ENCODE measurements at places on chromosomes 12 and 14.

GRCh38 chr12:68304626-68305025 lies 27.5 kb downstream of the MDM1 start:
- DNase-seq = no peak

DNA sequence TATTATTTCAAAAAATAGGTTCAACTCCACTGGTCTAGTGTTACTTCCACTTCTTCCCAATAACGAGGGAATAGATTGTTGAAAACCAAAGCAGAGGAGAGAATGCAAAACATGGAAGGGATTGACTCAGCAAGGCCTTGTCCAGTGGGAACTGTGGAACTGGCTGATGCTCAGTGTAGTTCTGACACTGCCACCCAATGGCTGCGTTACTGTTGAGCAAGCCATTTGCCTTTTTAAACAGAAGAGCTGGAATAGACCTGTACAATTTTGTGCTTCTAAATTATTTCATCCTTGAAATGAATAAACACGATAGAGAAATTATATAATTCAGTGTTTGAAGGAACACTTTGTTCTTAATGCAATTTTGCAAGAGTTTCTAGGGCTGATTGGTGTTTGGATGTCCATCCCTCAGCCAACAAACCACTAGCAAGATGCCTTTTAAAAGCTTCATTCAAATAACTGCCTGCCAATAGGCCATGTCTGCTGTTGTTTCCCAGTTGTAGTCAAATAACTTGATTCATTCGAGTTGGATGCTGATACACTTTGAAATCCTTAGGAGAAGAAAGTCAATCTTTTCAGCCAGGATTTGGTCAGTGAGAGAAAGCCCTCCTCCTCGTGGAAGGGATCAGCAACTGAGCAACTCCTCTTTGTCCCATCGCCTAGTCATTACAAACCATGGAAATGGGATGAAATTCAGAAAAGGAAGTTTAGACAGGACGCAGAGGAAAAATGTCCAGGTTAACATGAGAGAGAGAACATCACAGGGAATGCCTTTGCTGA lies 7.3 kb upstream of the MGP start:
- DNase-seq = no peak

- DNase-seq = no peak
Measured at GRCh38 chr12:130026608-130027176, 122.9 kb upstream of the TMEM132D start.

DNA sequence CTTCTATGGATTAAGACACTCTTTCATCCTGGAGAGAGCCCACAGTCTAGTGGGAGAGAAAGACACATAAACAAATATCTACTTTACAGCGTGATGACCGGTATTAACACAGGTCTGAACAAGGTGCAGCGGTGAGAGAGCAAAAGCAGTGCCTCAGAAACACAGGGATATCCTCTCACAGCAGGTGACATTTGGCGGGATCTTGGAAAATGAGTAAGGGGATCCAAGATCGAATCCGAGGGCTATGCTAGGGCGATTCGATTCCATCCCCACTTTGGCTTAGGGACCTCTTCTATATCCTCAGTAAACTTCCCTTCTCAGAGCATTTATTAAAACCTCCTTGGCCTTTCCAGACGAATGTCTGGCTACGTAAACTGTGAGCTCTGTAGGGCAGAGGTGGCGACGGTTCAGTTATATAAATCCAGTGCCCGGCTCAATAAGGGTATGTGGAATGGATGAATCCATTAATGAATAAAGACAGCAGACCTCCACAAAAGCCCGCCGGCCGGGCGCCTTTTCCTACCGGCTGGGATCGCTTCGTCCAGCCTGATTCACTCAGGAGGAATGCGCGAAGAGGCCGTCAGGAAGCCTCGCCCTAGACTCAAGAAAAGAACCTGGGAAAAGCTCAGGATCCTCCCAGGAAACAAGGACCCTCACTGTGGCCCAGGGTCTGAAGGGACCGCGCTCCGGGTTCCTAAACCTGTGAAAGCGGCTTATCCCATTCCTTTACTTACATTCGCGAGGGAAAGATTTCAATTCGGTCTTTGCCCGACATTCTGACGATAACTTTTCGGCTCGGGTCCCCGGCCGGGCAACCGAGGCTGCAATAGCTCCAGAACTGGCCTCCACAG lies 455 bp downstream of the ATP6V1D start:
- DNase-seq = no peak

DNA sequence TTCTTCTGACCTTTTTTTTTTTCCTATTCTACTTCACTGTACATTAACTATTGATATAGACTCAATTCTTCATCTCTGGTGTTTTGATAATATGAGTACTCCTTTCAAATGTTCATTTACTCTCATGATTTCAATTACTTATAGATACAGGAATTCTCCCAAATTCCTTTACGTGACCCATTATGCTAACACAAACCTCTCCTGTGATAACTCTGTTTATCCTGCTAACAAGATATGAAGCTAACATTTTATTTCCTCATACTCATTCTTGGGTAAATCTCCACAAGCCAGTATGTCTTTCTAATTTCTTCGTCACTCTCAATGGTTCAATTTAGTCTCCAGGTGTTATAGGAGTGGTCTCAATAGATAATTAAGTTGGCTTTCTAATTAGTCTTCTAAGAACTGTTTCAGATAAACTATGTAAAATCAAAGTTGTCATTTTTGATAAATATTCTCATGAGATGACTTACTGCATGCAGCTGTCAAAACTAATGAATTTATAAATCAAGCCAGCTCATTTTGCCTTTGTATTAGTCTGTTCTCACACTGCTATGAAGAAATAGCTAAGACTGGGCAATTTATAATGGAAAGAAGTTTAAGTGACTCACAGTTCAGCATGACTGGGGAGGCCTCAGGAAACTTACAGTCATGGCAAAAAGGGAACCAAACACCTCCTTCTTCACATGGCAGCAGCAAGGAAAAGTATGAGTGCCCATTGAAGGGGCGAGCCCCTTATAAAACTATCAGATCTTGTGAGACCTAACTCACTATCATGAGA lies 130.6 kb upstream of the MYF6 start:
- no peak for DNase-seq

GRCh38 chr12:97061171-97061570 lies 154.1 kb downstream of the NEDD1 start:
- no peak for DNase-seq

GRCh38 chr14:103003351-103003615 lies 54.1 kb downstream of the CDC42BPB start:
- DNase-seq = no peak

- no peak for DNase-seq
Measured at GRCh38 chr14:99348816-99349614, 77.0 kb upstream of the BCL11B start.

DNA sequence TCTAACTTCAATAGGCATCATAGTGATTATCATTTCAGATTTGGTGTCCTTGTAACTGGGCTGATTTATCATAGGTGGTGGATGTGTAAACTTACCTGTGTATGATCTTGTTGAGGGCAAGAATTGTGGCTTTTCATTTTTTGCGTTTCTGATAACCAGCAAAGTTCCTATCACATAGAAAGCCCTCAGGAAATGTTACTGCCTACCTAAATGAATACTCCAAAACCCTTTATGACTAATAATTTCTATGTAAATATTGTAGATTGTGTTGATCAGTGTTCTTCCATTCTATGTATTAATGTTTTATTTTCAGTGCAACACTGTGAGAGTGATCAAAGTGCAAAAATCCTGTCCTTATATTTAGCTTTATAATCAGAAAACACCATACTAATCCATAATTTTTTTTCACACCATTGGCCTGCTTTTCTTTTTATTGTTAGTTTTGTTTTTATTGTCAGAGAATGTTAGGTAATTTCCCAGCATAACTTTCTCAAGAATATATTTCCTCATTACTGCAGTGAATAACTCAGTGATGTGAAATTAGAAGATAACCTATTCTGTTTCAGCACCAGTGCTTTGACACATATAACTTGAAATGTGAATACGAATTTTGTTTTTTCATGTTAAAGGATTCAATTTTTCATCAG lies 94.1 kb downstream of the GPHN start:
- no peak for DNase-seq

DNA sequence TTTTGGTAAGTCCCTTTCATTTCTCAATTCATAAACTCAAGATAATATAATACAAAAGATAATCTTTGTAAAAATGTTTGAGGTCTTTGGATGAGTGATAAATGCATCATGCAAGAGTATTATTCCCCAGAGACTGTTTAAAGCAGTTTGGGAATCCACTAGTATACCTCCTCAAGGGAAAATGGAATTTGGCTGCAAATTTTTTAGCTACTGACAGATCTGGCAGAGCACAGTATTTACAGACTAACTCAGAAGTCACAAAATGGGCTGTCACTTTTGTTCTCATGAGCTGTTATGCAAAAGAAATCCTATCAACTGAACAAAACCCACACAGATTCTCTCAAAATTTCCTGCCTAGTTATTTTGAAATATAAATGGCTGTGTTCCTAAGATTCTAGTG lies 9.9 kb downstream of the SPIC start:
- DNase-seq = no peak

- no peak for DNase-seq
Measured at GRCh38 chr12:128418944-128419343, 152.0 kb downstream of the TMEM132C start.

DNA sequence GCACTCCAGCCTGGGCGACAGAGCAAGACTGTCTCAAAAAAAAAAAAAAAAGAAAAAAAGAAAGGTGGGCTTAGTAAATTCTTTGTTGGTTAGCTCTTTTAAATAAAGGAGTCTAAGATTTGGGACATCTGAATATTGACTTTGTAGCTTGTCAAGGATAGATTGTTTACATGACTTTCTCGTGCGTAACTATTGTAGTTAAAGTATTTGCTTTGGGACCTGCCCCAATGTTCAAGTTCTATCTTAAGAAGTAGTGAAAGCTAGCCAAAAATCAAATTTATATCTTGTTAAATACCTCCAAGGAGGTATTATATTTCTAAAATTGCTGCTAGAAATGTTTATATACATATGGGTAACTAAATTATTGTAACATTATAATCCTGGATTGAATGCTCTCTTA lies 32.4 kb downstream of the PTPN21 start:
- no peak for DNase-seq

DNA sequence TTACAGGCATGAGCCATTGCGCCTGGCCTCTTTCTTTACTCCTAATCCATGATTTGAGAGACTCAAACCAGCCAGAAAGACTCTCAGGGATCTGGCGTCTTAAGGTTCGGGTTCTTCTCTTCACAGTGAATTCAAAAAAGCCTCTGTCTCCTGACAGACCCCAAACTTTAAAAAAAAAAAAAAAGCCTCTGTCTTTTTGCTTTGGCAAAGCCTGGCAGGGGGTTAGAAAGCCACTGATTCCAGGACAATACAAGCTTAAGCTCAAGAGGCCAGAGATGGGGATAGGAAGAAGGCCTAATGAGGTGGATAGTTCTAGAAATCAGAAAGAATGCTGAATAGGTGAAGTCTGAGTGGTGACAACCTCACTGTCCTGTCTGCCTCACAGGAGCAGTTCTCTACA lies 8.8 kb downstream of the NRIP2 start:
- DNase-seq = no peak

GRCh38 chr12:89863968-89864367 lies 155.3 kb upstream of the ATP2B1 start:
- no peak for DNase-seq

DNA sequence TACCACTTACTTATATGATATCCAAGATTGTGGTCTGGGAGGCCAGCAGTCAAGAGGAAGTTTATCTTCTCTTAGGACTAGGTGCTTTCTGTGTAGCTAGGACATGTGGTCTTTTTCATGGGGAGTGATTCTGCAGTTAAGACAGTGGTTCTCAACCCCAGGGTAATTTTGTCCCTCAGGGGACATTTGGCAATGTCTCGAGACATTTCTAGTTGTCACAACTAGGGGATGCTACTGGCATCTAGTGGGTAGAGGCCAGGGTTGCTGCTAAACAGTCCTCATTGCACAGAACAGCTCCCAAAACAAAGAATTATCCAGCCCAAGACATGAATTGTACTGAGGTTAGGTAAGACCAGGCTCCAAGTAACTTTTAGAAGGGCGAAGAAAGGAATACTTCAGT lies 20.0 kb downstream of the AMDHD1 start:
- DNase-seq = no peak

DNA sequence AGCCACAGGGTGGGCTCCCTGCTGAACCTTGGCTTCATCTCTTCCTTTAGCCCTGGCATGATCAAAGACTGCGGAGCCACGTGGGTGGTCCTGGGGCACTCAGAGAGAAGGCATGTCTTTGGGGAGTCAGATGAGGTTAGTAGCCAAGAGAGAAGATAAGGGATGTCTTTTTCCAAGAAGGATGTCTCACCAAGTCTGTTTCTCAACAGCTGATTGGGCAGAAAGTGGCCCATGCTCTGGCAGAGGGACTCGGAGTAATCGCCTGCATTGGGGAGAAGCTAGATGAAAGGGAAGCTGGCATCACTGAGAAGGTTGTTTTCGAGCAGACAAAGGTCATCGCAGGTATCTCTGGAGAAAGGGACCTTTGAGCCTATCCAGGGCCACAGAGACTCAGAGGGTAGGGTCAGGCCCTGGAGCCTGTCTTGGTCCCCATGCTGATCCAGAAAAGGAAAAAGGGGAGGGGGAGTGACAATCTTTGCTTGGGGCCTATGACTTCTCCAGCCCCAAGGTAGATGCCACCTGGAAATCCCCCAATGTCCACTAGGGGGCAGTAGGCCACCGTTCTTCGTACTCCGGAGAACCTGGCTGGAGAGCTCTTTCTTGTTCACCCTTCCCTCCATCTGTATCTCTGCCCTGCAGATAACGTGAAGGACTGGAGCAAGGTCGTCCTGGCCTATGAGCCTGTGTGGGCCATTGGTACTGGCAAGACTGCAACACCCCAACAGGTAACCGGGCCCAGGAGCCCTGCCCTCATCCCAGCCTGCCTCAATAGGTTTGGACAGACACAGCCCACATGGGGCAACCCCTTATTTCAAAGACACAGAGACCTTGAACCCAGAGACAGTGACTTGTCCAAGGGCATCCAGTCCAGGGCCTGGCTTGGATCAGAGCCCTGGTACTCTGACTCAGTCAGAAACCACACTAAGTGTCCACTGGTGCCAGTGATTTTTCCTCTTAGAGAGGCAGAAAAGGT lies 2.0 kb downstream of the TPI1 start:
- peak; percentile 76 for DNase-seq

- DNase-seq = no peak
Measured at GRCh38 chr12:1481906-1482305, 112.5 kb downstream of the FBXL14 start.

GRCh38 chr14:96216627-96217026 lies 12.0 kb downstream of the BDKRB2 start:
- no peak for DNase-seq

- no peak for DNase-seq
Measured at GRCh38 chr12:85803231-85803630, 33.0 kb downstream of the RASSF9 start.

DNA sequence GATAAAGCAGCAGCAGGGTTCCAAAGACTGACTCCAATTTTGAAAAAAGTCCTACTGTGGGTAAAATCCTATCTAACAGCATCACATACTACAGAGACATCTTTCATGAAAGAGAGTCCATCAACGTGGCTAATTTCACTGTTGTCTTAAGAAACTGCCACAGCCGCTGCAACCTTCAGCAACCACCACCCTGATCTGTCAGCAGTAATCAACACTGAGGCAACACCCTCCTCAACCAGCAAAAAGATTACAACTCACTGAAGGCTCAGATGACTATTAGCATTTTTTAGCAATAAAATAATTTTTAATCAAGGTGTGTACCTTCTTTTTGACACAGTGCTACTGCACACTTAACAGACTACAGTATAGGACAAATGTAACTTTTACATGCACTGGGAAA lies 6.6 kb downstream of the CAPRIN2 start:
- no peak for DNase-seq

Data from activated CD4-positive, alpha-beta T cell treated with anti-CD3 and anti-CD28 coated beads, Interleukin-2, amount 50 U/mL, for 24 hours (primary cell).